ENCODE measurements at places on chromosomes 7 and 10. TPM values are rescaled to one million over a fixed set of nuclear protein-coding genes. Genes with fewer than 3 reads are reported as not detected.
A peak's percentile ranks its signal among the peaks of the same experiment; 100 is the strongest.

- DNase-seq, result no peak
Measured at GRCh38 chr7:98724591-98724990, 107.5 kb downstream of the NPTX2 start.

DNA sequence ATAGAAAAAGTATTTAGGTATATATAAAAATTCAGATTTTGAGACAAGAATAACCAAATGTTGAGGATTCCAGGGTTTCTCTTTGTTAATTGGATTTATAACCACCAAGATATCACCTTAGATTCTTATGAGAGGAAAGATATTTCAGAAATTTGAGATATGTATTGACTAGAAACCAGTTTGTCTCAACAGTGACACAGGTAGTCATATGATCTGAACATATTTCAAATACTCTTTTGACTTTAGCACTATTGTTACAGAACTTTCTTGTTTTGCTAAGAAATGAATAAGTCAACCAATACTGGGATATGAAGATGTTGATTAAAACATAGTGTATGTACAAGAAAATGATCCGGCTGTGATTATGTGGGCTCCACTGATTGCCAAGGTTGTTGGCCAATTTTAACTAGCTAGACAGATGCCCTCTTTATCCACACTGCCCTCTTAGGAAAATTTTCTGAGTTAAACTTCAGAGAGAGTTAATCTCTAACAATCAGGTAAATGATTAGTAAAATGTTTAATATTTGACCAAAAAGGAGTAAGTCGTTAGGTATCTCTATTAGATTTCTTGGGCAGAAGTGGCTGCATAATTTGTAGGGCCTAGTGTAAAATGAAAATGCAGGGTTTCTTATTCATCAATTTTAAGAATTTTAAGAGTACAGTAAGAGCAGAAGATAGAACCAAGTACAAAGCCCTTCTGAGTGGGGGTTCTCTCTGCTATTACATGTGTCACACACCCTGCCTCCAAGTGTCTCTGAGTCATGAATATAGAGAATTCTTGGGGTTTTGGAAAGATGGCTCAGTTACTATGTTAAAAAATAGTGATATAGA lies 376.0 kb downstream of the TFEC start:
- peak; percentile 19 for DNase-seq

DNA sequence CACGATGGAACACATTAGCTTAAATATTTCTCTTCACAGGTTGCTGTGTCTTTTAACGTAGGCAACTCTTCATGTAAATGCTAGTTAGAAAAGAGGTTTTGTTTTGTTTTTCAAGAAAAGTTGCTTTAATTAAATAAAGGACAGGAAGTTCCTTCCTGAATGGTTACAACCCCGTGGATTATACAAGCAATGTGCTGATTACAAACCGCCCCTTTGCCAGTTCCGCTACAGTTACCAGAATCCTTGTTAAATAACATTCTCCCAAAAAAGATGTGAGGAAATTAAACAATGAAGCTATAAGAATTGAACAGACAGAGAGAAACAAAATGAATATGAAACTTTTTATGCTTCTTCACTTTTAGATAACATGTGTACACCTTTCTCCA lies 75.1 kb downstream of the LYZL2 start:
- no peak for DNase-seq

- no peak for DNase-seq
Measured at GRCh38 chr7:14071045-14071444, 81.6 kb upstream of the ETV1 start.

DNA sequence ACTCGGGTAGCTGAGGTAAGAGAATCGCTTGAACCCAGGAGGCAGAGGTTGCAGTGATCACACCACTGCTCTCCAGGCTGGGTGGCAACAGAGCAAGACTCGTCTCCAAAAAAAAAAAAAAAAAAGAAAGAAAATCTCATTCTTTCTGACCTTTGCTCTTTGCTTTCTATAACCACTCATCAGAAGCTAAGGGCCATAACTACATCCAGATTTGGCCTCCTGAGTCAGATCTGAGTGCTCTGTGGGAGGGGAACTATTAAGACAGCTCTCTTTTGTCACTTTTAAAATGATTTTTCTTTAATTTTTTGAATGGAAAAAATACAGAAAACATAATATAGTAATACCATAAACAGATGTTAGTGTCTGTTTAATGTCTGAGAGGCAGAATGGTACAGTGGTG lies 210.1 kb downstream of the KIAA1217 start:
- DNase-seq, result no peak

DNA sequence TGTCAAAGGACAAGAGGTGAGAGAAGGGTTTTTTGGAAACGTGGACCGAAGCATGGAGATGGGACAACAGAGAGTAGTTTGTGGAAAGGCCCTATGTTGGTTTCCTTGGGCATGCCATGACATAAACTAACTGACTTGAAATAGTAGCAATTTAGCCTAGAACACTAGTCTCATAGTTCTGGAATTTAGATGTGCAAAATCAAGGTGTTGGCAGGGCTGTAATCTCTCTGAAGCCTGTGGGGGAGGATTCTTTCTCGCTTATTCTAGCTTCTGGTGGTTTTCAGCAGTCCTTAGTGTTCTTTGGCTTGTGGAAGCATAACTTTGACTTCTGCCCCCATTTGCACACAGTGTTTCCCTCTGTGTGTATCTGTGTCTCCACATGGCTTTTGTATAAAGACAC lies 283.4 kb downstream of the GFRA1 start:
- DNase-seq, result no peak

SLC26A3 gene
- not detected for total RNA-seq

DNA sequence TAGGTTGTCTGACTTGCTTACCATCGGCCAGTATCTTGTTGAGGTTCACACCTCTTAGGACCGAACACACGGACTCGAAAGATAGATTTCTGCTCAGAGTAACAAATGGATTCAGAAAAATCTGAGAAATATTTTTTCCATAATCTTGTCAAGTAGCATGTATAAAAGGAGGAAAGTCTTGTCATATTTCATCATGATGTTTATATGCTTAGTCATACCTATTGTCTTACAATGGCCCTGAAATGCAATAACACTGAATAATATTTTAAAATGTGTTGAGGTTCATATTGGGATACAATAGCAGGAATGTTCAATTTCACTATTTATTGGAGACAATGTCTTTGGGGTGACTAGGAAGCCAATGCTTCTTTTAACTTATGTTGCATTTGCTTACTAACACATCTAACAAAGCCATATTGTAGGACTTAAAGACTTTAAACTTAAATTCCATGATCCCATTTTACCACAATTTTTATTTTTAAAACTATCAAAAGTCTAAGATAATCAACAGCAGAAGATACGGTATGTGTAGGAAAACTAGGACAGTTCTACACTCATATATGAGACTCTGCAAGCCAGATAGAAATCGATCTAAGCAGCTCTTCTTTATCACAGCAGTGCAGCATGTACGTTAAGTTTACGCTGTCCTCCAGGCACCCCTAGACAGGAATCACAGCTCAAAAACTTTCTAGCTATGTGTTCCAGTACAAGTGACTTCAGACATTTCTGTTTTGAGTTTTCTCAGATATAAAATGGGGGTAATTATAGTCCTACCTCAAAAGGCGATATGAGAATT lies 135.7 kb upstream of the CAV2 start:
- DNase-seq, result no peak

Measured in HT-29 (cell line).